ENCODE measurements at places on chromosomes 2 and 18. TPM values are rescaled to one million over a fixed set of nuclear protein-coding genes. Genes with fewer than 3 reads are reported as not detected.

DNA sequence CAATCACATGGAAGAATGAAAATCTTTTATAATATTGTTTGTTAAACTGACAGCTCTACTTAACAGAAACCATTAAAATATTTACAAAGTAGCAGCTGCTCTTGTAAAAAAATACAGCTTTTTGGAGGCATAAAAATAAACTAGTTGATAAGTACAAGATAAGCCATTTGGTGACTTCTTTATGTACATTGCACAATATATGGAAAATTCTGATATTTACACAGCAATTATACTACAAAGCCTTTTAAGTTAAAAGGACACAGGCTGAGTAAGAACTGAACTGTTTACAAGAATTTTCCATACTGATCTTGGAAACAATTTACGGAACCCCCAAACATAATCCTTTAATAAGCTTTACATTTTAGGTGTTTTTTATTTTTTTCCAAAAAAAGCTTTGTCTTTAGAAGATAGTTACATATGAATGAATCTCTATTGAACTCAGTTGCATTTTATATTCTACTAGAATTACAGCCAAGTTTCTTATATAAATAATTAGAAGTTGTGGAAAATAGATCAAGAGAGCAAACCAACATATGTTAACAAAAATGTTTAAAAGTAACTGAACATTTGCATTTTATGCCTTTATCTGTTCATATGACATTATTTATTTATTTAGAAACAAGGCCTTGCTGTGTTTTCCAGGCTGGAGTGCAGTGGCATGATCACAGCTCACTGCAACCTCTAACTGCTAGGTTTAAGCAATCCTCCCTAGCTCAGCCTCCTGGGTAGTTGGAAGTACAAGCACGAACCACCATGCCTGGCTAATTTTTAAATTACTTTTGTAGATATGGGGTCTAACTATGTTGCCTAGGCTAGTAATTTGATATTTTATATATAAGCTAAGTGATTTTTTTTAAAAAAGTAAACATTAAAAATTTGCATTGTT is 142.5 kb downstream of the OTX1 start:
- no peak for DNase-seq

DNA sequence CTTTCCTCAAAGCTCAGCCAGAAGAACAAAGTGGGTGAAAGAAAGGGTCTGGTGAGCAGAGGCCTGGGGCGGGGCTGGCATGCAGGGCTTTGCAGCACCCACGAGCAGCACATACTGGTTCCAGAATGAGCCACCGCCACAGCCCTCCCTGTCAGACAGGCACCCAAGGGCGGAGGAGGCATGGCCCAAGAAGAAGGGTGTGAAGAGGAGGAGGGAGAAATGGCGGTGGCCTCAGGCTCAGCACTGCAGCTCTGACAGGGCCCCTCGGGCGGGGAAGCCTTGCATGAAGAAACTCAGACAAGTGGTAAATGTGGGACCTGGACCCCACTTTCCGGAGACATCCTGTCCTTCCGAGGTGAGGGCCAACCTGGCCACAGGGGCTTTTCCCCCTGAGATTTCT is 15.7 kb downstream of the FAM228A start:
- DNase-seq = no peak

GRCh38 chr2:226837334-226837733 is 1.5 kb downstream of the RHBDD1 start:
- no peak for DNase-seq

GRCh38 chr2:18299423-18300212 is 260.8 kb downstream of the RDH14 start:
- no peak for DNase-seq

The UPP2 gene
- total RNA-seq = not detected

GRCh38 chr2:179853108-179853507 is 8.3 kb downstream of the ZNF385B start:
- DNase-seq = no peak

- no peak for DNase-seq
These were observed 12.1 kb downstream of the LRRTM1 start for GRCh38 chr2:80292474-80292873.

GRCh38 chr18:2087877-2088673 is 483.2 kb downstream of the METTL4 start:
- DNase-seq = no peak

The REG3A gene
- not detected for total RNA-seq

DNA sequence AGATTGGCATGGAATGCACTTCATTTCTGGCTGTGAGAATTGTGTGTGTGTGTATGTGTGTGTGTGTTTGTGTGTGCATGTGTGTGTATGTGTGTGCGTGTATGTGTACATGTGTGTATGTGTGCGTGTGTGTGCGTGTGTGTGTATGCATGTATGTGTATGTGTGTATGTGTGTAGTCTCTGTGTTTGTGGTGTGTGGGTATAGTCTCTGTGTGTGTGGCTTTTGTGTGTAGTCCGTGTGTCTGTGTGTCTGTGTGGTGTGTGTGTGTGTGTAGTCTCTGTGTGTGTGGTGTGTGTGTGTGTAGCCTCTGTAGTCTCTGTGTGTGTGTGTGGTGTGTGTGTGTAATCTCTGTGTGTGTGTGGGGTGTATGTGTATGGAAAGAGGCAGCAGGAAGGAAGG is 247.3 kb upstream of the SOX11 start:
- DNase-seq = no peak

The FRZB gene
- total RNA-seq = 0.53 TPM

The LDLRAD4 gene
- total RNA-seq = 12.4 TPM

GRCh38 chr2:41954304-41955291 is 93.2 kb upstream of the PKDCC start:
- DNase-seq = no peak

DNA sequence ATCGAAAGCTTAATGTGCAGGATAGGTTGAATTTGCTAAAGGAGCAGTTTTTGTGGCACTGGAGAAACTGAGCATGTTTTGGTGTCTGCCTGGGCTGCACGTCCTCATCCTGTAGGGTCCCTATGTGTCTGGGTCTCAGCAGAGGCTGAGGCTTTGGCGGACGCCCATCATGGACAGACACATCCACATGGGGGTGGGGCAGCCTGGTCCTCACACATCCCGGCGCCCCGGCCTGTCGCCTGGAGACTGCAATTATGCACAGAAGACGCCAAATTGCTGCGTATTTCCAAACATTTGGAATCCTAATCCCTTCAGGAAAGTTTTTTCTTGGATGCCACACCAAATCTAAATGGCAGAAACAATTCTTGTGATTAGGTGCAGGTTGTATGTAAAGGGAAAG is 128.2 kb upstream of the TWIST2 start:
- DNase-seq = no peak

The OSR1 gene
- 0.19 TPM for total RNA-seq

GRCh38 chr2:98299211-98299905 is 46.9 kb upstream of the CNGA3 start:
- no peak for DNase-seq

The C2orf69 gene
- total RNA-seq = 6.1 TPM

DNA sequence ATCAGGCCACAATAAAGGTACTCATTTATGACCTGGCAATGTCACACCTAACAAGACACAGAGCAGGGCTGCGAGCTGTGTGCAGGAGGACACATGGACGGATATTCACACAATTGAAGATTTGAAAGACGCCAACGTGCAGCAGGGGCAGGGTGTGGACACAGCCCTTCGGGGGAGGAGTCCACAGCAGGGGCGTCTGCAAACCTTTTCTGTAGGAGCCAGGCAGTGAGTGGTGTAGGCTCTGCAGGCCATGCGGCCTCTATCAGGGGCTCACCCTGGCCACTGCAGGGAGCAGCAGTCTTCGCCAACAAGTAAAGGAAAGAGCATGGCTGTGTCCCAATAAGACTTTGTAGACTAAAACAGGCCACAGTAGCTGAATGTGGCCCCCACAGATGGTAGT is 125.7 kb upstream of the SNTG2 start:
- no peak for DNase-seq

The KLHL30 gene
- not detected for total RNA-seq
